NCI-H1092 (cell line): ENCODE measurements at places on chromosomes 12 and 14.

- no peak for DNase-seq
Measured at GRCh38 chr14:102523569-102524450, 14.2 kb upstream of the ANKRD9 start.

GRCh38 chr12:3704512-3705353 lies 48.2 kb downstream of the CRACR2A start:
- no peak for DNase-seq

DNA sequence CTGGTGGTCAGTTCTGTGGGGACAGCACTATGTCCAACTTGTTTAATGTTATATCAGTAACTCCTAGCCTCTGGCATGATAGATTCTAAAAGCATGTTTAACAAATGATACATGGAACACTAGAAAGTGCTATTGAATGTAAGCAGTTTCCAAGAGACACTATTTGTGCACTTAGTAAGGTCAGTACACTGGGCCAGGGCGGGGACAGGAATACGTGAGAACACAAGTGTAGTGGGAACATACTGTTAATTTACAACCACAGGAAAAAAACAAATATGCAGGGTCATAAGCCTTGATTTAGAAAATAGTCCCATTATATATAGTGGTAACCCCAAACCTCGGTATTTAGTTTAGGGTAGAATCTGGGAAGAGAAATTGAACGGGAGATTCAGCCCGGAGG lies 88.9 kb upstream of the SLC38A2 start:
- no peak for DNase-seq

- DNase-seq = no peak
Measured at GRCh38 chr12:8779862-8780261, 42.6 kb upstream of the A2ML1 start.

DNA sequence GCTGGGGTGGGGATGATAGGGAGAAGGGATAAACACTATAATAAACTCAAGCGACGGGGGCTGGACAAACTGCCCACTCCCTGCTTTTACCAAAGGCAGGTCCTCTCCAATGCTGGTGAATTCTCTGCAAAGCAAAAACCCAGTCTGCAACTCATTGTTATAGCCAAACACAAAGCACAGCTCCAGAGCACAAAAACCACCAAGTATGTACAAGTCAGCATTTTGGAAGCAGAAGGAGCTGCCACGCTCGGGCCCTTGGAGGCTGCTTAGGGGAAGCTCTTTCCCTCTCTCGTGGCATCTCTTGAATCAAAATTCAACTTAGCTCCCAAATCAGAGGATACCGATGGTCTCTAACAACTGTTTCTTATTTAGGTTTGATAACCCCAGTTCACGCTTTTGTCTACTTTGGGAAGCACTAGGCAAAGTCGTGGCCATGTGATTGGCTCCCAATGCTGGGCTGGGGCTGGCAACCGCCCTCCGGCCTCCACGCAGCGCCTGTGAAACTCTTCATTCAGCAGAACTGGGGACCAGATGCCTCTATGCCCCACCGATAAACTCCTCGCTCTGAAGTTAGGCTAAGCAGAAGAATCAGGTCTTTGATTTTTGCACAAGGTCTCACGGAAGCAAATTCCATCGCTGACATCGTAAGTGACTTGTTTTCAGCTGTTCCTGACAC lies 158.5 kb upstream of the FOXN3 start:
- DNase-seq = no peak

- DNase-seq = peak; percentile 18
Measured at GRCh38 chr12:94157981-94158411, 9.6 kb downstream of the PLXNC1 start.

- DNase-seq = no peak
Measured at GRCh38 chr14:81474148-81474492, 59.5 kb downstream of the SEL1L start.
